ENCODE measurements at places on chromosomes 3 and 15. TPM values are rescaled to one million over a fixed set of nuclear protein-coding genes. Genes with fewer than 3 reads are reported as not detected.
A peak's percentile ranks its signal among the peaks of the same experiment; 100 is the strongest.

The GOLGA8N gene
- 0.26 TPM for total RNA-seq

The PAK6 gene
- 0.90 TPM for total RNA-seq

DNA sequence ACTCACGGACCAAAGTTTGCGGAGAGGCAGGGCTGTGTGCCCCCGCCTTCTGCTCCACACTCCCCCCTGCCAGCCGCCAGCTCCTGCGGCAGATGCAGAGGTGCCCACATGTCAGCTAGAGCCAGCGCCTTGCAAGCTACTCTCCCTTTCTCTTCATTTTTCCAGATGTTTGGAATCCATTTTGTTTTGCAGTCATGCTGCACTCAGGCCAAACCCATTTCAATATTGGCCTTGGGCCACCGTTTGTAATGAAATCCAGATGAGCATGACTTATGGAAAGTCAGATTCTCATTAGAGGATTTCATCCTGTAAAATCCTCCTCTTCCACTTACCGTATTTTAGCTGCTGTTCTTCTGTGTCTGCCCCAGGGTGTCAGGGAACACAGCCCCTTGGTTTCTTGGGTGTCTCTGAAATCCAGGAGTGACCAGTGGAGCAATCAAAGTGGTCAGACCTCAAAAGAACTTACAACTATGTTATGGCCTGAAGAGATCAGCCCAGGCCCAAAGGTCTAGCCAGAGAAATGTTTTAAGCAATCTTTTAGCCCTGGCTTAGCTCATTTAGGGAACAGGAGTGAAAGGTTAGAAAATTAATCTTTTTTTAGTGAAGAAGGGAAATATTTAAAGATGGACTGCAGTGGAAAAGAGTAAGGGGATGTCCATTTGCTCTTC, 65.8 kb downstream of the AAGAB start:
- DNase-seq = no peak

The CD276 gene
- total RNA-seq = 62.2 TPM

- DNase-seq = peak; percentile 96
Observed at GRCh38 chr15:98785807-98786621, 137.7 kb downstream of the IGF1R start.

GRCh38 chr3:177596816-177597271, 399.6 kb upstream of the TBL1XR1 start:
- no peak for DNase-seq

- no peak for DNase-seq
Observed at GRCh38 chr3:197376020-197376419, 77.6 kb upstream of the DLG1 start.

DNA sequence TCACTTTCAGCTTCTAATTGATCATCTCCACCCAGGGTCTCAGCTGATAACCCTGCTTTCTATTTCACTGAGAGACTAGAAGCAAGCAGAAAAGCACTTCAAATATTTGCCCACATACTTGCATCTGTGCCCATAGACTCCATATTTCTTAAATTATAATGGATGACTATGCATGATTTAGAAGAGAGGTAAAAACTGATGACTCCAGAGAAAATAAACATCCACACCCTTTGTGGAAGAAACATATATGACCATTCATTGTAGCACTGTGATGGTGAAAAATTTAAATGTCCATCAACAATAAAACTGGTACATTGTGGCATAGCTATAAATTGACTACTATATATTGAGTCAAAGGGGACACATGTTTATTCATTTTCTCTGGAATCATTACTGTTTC, 7.1 kb upstream of the IGF2BP2 start:
- DNase-seq = no peak

DNA sequence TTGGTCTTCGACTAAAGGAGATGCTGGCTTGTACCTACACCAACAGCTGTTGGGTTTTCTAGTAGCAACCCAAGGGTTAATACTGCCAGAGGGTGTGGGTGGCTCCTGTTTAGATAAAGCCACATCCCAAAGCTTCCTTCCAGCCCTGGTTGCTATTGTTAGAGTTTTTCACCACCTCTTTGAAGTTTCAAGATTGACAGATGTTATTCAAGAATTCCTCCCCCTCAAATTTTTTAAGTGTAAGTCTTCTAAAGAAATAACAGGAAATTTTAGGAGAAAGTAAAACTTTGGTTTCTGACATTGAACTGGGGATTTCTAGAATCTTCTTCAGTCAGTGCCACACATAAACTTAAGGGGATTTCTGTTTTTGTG, 60.9 kb downstream of the TGFBR2 start:
- DNase-seq = peak; percentile 70

GRCh38 chr3:46353647-46354410, at the start of gene CCR2:
TSS of gene CCR2 (plus strand) at chr3:46354111. CDS start at chr3:46357528, 3,417 bp downstream.
- no peak for DNase-seq

GRCh38 chr3:196431181-196432136, 768 bp downstream of the UBXN7 start:
- DNase-seq = peak; percentile 32

DNA sequence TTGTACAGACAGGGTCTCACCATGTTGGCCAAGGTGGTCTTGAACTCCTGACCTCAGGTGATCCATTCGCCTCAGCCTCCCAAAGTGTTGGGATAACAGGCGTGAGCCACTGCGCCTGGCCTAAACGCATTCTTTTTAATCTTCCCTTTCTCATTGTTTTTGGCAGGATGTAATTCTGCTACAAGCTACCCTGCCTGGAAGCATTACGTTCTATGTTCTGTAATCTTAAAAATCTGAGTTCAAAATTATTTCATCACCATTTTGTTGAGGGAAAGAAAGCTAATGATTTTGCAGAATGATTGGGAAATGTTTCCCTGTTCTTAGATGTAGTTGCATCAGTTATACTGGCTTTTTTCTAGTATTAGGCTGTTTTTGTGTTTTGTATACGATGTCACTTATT, 71.5 kb downstream of the RGMA start:
- DNase-seq = no peak

The CCR8 gene
- not detected for total RNA-seq

The MUSTN1 gene
- total RNA-seq = 2.0 TPM

GRCh38 chr3:58725326-58725853, 58.8 kb upstream of the FAM3D start:
- DNase-seq = no peak

The SPATA12 gene
- 0.12 TPM for total RNA-seq

The TF gene
- total RNA-seq = 0.77 TPM

DNA sequence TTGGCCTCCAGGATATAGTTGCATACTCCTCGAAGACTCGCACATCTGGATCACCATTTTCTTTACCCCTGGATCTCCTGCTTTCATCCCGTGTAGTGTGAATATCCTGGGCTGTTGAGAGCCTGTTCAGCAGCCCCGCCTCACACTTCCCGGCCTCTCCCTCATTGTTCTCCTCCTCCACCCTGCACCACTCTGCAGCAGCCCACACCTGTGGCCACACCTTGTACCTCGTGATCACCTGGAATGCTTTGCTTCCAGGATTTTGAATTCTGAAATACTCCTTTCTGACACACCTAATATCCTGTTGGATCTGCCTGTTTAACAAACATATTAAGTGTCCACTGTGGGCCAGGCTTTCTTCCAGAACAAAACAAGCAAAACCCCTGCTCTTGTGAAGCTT, 14.4 kb downstream of the ABHD17C start:
- DNase-seq = no peak

DNA sequence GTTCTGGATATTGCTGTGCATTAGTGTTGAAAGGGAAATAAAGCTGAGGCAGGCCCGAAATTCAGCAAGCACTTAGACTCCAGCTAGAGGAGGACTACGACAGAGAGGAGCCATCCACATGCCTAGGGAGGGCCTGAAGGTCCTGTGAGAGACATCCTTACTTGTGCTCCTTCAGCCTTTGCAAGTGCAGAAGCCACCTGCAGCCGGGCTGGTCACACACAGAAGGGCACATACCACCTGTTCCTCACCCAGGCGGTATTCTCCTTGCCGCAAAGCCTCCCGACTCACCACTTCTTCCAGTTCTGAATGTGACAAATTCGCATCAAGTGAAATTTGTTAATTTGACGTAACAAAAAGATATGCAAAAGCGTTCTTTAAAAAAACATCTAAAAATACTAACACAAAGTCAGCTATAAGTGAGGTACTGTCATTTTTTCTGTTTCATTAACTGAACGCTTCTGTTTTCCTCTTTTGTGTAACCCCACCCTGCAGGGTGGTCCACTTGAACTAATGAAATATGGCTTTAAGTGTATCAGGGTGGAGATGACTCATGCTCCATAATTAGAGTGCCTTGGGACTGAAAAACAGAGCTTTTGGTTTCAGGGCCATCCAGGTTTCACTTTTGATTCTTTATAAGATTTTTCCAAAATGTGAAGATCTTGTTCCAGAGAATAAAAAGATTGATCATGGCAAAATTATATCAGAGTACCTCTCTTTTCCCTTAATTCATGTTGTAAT, 467.9 kb upstream of the ATP11B start:
- no peak for DNase-seq

DNA sequence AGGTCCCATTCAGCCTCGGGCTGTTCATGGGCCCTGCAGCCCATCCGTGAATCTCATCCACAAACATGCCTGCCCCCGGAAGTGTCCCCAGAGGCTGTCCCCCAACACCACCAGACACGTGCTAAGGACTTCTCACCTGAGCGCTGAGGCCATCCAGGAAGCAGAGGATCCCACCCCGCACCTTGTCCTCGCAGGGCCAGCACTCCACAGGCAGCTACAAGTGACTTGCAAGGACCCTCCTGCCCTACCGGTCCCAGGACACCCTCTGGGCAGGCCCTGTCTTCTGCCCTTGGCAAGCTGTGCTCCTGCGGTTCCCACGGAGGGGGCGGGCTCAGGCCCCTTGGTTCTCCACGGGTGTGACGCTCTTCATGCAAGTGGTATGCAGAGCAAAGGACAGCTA, 146.0 kb downstream of the NUP210 start:
- no peak for DNase-seq

The UROC1 gene
- total RNA-seq = not detected

- no peak for DNase-seq
Observed at GRCh38 chr15:92878593-92879053, 21.5 kb upstream of the CHD2 start.

GRCh38 chr3:33170531-33170930, 48.1 kb downstream of the SUSD5 start:
- DNase-seq = no peak

The MRAS gene
- total RNA-seq = 11.2 TPM

DNA sequence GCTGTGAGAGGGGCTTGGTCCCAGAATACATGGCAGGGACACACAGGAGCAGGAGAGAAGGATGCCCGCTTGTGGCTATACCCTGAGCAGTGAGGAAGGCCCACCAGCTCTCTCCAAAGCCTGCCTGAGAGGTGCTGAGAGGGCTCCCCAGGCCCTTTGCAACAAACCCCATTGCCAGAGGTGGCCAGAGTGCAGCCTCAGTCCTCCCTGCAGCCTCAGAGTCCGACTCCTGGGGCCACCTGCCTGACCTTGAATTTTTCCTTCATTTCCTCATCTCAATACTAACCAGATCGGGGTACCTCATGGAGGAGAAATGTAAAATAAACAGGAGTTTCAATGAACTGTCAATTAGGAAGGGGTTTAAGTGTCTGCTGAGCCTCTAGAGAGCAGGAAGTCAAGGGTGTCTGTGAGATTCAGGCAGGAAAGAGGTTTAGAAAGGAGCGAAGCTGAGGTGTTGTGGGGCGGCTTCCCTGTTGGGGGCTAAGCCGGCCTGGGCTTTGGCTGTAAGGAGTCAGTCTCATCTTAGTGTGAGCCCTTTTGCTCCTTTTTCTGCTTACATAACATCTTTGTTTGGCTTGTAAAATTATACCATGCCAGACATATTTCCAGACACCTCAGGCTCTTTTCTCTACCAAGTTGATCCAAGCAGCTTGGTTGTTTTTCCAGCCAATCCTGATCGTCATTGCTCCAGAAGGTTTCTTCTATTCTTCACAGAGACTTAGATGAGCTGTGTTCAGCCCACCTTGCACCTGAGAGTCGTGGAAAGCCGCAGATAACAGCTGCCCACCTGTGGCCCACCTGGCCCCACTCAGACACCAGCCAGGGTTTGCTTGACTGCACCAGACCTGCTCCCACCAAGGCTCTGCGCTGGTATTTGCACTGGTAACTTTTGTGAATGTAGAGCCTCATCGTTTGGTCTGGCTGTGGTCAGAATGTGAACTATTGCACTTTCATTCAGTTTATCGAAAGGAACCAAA, 36.7 kb downstream of the CMTM7 start:
- DNase-seq = no peak

The MINAR1 gene
- 1.5 TPM for total RNA-seq

DNA sequence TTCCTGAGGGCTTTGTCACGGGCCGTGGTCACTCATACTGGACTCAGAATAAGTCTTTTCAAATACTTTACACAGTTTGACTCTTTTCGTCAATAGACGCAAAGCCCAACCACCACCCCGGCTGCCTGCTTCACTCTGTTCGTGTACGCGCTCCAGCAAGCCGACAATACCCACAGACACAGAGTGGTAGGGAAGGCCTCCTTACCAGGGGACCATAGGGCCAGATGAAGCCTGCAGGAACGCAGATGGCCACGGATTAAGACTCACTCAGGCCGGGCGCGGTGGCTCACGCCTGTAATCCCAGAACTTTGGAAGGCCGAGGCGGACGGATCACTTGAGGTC, 29.7 kb downstream of the EFCAB12 start:
- DNase-seq = peak; percentile 52

DNA sequence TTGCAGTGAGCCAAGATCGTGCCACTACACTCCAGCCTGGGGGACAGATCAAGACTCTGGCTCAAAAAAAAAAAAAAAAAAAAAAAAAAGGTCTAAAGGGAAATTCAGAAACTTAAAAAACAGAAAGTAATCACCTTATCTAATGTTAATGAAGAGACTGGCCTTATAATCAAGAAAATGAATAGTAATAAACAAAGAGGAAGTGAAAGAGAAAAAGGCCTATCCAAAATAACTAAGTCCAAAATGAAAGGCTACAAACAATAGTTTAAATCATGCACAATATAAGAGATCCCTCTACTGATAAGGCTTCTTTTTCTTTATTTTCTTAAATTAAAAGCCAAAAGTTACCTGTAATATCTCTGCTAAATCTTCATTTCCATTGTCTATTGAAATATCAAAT, 37.1 kb upstream of the HDC start:
- no peak for DNase-seq

DNA sequence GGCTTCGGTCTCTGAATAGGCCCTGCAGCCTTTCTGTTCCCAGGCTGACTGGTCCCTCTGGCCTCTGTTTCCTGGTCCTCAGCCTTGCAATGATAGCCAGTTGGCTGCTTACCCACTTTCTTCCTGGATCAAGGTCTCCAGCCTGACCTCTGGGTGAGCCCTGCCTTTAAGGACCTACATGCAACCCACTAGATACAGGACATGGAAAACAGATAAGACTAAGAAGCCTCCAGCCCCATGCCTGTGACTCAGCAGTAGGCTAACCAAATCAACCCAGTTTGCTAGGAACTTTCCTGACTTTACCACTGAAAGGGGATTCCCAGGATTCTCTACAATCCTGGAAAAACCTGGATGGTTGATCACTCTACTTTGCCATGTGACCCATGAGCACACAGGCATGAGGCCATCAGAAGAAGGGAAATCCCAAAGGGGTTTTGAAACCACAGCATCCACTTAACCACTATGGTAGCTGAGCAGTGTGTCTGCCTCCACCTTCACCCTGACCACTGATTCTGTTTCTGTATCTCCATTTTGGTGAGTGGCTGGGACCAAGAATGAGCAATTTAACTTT, 188.1 kb downstream of the CHST2 start:
- DNase-seq = no peak

The DAZL gene
- 3.2 TPM for total RNA-seq

- DNase-seq = peak; percentile 13
Observed at GRCh38 chr3:155676252-155676981, 68.5 kb downstream of the PLCH1 start.
